ENCODE measurements at places on chromosomes 6 and 20. TPM values are rescaled to one million over a fixed set of nuclear protein-coding genes. Genes with fewer than 3 reads are reported as not detected.

- H3K36me3 ChIP-seq: no peaks in the 10 kb centered on the region
- no peaks in the 10 kb centered on the region for H3K4me1 ChIP-seq
- H3K27me3 ChIP-seq: no peaks in the 10 kb centered on the region
- H3K4me3 ChIP-seq: no peak overlapping the region
- no peak overlapping the region for H3K27ac ChIP-seq
Measured at GRCh38 chr20:63804308-63804636, 26.8 kb downstream of the ZBTB46 start.

- no peak for DNase-seq
- no peak overlapping the region for H3K27ac ChIP-seq
- H3K27me3 ChIP-seq: peaks cover 7% of the 10 kb centered on the region
- no peaks in the 10 kb centered on the region for H3K36me3 ChIP-seq
Measured at GRCh38 chr6:90610751-90611542, 24.1 kb upstream of the MAP3K7 start.

- no peak for DNase-seq
- no peak overlapping the region for H3K4me3 ChIP-seq
- H3K4me1 ChIP-seq: no peaks in the 10 kb centered on the region
- H3K36me3 ChIP-seq: no peaks in the 10 kb centered on the region
Measured at GRCh38 chr20:11654766-11655165, 262.9 kb upstream of the BTBD3 start.

- DNase-seq: no peak
- no peaks in the 10 kb centered on the region for H3K27me3 ChIP-seq
- H3K4me1 ChIP-seq: peaks cover 18% of the 10 kb centered on the region
Measured at GRCh38 chr6:75210885-75211739, 5.3 kb upstream of the COL12A1 start.

- H3K27ac ChIP-seq: no peak overlapping the region
- no peaks in the 10 kb centered on the region for H3K36me3 ChIP-seq
- no peaks in the 10 kb centered on the region for H3K27me3 ChIP-seq
- no peak for DNase-seq
- H3K4me1 ChIP-seq: no peaks in the 10 kb centered on the region
Measured at GRCh38 chr20:20463933-20464374, 96.0 kb downstream of the INSM1 start.

DNA sequence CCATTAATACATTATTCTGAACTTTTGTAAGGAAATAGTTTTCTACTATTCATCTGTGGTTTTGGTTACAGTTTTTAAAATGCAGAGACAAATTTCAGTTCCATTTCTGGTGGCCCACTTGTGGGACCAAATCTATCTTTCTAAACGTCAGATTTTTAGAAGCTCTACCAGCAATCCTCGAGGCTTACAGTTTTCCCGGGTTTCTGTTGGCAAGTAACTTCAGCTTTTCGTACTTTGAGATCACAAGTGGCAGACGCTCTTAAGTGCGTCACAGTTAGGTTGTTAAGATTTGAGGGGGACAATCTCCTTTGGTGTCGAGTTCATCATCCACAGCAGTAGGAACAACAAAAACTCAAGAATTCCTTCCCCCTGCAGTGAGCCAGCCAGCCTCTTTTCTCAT lies 60.0 kb downstream of the JARID2 start:
- no peak for DNase-seq
- H3K27ac ChIP-seq: no peak overlapping the region

DNA sequence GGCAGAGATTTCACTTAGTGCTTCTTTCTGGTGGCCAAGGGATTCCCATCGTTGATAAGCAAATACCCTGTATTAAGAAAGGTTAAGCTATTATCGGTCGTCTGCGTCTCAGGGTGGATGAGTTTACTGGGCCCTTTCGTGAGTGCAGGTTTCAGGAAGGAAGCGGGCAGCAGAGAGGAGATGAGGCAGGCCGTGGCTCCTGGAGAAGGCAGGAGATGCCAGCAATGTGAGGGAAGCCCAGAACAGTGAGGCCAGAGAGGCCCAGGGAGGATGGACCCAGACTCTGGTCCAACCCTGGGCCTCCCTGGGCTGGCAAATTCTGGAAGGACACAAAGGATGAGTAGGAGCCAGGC lies 11.2 kb downstream of the TFEB start:
- H3K27me3 ChIP-seq: no peaks in the 10 kb centered on the region
- H3K4me1 ChIP-seq: peaks cover 22% of the 10 kb centered on the region
- no peaks in the 10 kb centered on the region for H3K36me3 ChIP-seq
- H3K4me3 ChIP-seq: no peak overlapping the region

DNA sequence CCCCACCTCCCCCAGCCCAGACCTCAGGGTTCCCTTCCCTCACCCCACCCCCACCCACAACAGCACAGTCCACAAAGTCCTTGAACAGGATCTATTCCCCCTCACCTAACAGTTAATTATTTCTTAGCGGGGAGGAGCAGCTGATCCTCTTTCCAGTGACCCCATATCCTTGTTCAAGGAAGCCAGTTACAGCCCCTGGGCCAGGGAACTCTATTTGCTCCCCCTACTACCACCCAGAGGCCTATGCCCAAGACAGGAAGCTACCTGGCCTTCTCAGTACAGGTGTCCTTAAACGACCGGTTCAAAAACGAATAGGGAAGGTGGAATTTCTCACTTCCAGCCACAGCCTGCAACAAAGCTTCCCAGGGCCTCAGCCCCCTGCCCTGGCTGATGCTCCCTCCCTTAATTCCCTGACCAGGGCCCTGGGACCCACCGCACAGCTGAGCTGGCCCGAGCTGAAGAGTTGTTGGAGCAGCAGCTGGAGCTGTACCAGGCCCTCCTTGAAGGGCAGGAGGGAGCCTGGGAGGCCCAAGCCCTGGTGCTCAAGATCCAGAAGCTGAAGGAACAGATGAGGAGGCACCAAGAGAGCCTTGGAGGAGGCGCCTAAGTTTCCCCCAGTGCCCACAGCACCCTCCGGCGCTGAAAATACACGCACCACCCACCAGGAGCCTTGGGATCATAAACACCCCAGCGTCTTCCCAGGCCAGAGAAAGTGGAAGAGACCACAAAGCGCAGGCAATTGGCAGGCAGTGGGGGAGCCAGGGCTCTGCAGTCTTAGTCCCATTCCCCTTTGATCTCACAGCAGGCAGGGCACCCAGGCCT lies 778 bp downstream of the MCCD1 start:
- H3K36me3 ChIP-seq: peaks cover 29% of the 10 kb centered on the region
- DNase-seq: no peak
- H3K4me1 ChIP-seq: peaks cover 7% of the 10 kb centered on the region
- no peak overlapping the region for H3K4me3 ChIP-seq

The MEP1A gene
- 0.05 TPM for polyA plus RNA-seq

The C20orf173 gene
- not detected for polyA plus RNA-seq

DNA sequence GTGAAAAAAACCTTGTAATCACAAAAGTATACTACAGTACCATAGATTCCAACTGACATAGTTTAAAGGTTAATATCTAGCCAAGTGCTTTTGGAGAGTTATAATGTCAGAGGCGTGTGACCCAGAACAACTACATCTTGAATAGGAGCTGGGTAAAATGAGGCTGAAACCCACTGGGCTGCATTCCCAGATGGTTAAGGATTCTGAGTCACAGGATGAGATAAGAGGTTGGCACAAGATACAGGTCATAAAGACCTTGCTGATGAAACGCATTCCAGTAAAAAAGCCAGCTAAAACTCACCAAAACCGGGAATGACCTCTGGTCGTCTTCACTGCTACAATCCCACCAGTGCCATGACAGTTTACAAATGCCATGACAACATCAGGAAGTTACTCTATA lies 22.4 kb upstream of the KIAA0408 start:
- no peaks in the 10 kb centered on the region for H3K27me3 ChIP-seq
- H3K4me1 ChIP-seq: peaks cover 11% of the 10 kb centered on the region
- DNase-seq: no peak
- H3K4me3 ChIP-seq: no peak overlapping the region

DNA sequence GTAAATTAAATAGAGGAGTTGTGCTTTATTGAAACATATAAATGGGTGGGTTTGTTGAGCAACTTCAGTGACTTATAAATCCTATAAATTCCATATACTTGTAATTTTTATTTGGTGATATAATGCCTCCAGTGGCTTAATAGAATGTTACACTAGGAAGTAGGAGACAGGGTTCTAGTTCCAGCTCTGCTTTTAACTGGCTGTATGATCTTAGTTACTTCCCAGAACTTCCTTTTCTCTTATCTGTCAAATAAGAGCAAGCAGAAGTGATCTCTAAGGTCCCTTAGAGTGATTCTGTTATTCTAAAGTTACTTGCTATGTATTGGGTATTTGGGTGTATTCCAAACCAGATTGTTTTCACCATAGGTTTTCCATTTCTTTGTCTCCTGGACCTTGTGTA lies 10.2 kb downstream of the ZSCAN23 start:
- no peak overlapping the region for H3K4me3 ChIP-seq
- no peaks in the 10 kb centered on the region for H3K4me1 ChIP-seq
- no peaks in the 10 kb centered on the region for H3K27me3 ChIP-seq
- DNase-seq: no peak

The ETV7 gene
- polyA plus RNA-seq: 0.25 TPM

Measured in keratinocyte (primary cell).